Glomerular endothelial cell (primary cell): ENCODE measurements at places on chromosomes 2 and 18. TPM values are rescaled to one million over a fixed set of nuclear protein-coding genes. Genes with fewer than 3 reads are reported as not detected.

ADD2 gene
- 0.47 and 0.68 TPM in 2 replicates for total RNA-seq

ANKRD30B gene
- 0.70 TPM in 1 of 2 replicates, not detected in the other for total RNA-seq

DIPK1C gene
- total RNA-seq, result not detected in 2 replicates

CLEC4F gene
- total RNA-seq, result 0.18 TPM in 1 of 2 replicates, not detected in the other

ADRA2B gene
- not detected in 2 replicates for total RNA-seq

EGR4 gene
- not detected in 2 replicates for total RNA-seq

IGFBP5 gene
- 23.4 and 36.8 TPM in 2 replicates for total RNA-seq

NLRC4 gene
- total RNA-seq, result not detected in 2 replicates

SERPINB10 gene
- not detected in 2 replicates for total RNA-seq

FAP gene
- 17.8 and 50.0 TPM in 2 replicates for total RNA-seq

TLX2 gene
- not detected in 2 replicates for total RNA-seq

ACTG2 gene
- total RNA-seq, result 1.6 TPM in 1 of 2 replicates, not detected in the other

TMEM17 gene
- total RNA-seq, result 2.5 and 2.9 TPM in 2 replicates

MYO5B gene
- total RNA-seq, result 1.8 and 11.2 TPM in 2 replicates

TMBIM1 gene
- 113 and 115 TPM in 2 replicates for total RNA-seq
